ENCODE measurements at places on chromosomes 6 and 20.

GRCh38 chr20:4087923-4088322, 72.6 kb upstream of the RNF24 start:
- DNase-seq, result no peak

GRCh38 chr6:20056350-20056992, 155.8 kb downstream of the MBOAT1 start:
- DNase-seq, result no peak

DNA sequence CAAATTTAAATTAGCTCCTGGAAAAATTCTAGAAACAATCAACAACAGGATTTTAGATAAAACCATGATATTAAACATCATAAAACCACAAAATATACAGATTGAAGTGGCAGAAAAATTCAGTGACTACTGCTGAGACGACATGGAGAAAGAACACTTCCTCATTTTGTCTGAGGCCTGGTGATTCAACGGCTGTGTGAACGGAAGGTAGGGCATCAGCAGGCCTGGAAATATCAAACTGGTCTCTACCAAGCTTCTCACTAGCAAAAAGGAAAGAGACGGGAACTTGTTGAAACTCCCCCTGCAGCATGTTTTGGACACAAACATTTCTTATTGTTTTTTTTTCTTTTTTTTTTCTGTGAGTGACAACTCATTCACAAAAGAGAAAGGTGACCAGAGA, 58.0 kb upstream of the AHI1 start:
- no peak for DNase-seq

- no peak for DNase-seq
Observed at GRCh38 chr6:89941031-89941762, 46.9 kb downstream of the GJA10 start.

DNA sequence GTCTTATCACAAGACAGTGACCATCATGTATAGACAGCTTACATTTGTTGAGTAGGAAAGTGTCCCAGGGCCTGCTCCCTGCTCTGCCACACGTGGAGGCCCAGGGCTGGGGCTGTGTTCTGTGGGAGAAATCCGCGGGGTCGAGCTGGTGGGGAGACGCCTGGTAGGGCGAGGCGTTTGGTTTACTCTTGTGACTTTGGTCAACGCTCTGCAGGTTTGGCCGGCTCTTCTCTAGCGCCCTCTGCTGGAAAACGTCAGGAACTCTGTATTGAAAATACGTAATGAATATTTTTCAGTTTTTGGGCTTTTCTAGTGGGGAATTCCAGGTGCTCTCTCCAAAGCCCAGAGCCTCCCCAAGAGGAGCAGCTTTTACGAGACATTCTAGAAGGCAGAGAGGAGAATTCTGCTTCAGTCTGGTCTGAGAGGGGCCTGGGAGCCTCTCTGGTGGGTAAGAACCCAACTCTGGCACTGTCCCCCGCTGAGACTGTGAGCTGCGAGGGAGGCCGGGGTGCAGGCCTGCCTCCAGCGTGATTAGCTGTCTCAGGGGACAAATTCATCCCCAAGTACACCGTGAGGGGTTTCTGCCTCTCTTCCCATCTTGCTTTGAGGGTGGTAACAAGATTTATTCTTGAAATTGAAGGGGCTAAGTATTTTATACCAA, 112.6 kb upstream of the RALGAPA2 start:
- DNase-seq, result peak; percentile 10

Data from stimulated activated CD8-positive, alpha-beta memory T cell treated with anti-CD3 and anti-CD28 coated beads, Interleukin-7, amount 100 ng/mL, for 4 hours (primary cell).